Fibroblast of skin of left quadriceps (primary cell): ENCODE measurements at places on chromosomes 5 and 9.

GRCh38 chr9:15101095-15101494 is 190.9 kb upstream of the FREM1 start:
- DNase-seq, result peak; percentile 37

GRCh38 chr5:139068060-139068459 is 130.1 kb downstream of the SIL1 start:
- no peak for DNase-seq

- DNase-seq, result no peak
Measured at GRCh38 chr5:159854916-159855315, 61.4 kb upstream of the ADRA1B start.

DNA sequence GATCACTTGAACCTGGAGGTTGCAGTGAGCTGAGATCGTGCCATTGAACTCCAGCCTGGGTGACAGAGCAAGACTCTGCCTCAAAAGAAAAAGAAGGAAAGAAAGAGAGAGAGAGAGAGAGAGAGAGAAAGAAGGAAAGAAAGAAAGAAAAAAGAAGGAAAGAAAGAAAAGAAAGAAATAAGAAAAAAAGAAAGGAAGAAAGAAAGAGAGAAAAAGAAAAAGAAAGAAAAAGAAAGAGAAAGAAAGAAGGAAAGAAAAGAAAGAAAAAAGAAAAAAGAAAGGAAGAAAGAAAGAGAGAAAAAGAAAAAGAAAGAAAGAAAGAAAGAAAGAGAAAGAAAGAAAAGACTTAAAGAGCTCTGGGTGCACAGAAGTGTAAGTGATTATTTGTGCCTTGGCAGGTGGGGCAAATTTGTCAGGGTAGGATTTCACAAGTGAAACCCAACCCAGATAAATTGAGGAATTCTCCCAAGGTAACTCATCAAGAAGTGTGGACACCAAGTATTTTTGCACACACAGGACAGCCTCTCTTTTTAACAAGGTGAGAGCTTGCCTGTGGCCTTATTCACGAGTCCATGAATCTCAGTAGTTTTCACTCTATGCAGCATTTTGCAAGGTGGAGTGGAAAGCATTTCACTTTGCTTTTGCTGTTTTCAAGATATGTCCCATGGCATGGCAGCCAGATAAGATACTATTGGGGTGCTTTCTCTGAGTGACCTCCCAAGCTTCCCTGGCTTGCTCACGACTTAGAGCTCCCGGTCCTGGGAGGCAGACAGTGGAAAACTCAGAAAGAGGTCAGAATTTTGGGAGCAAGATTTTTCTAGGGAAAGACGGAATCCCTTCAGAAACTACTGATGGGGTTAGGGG is 57.8 kb downstream of the C9orf153 start:
- DNase-seq, result no peak

DNA sequence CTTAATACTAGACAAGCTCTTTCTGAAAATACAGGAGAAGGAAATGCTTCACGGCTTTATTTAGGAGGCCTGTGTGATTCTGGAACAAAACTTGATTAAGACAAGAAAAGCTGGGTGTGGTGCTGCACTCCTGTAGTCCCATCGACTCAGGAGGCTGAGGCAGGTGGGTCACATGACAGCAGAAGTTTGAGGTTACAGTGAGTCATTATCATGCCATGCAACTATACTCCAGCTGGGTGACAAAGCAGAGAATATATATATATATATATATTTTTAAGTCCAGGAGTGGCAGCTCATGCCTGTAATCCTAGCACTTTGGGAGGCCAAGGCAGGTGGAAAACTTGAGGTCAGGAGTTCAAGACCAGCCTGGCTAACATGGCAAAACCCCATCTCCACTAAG is 33.1 kb upstream of the SPIN1 start:
- no peak for DNase-seq

- DNase-seq, result no peak
Measured at GRCh38 chr5:124602925-124603650, 143.4 kb downstream of the ZNF608 start.

DNA sequence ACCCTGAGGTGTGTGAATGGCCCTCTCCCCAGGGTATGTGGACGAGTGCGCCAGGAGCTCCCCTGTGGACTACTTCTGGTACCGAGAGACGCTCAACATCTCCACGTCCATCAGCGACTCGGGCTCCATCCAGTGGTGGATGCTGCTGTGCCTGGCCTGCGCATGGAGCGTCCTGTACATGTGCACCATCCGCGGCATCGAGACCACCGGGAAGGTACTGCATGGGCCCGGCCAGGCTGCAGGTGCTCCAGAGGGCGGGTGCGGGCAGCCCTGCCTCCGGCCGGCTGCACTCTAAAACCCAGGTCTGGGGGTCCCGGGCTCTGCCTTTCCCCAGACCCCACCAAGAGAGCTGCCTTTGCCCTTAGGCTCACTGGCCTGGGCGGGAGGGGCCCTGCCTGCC is 10.9 kb downstream of the SLC6A19 start:
- DNase-seq, result no peak

- no peak for DNase-seq
Measured at GRCh38 chr5:129124608-129125007, 30.1 kb downstream of the ISOC1 start.

GRCh38 chr9:70085241-70085640 is 41.6 kb downstream of the MAMDC2 start:
- DNase-seq, result peak; percentile 15

GRCh38 chr9:129748249-129748648 is 4.6 kb downstream of the PTGES start:
- DNase-seq, result no peak

DNA sequence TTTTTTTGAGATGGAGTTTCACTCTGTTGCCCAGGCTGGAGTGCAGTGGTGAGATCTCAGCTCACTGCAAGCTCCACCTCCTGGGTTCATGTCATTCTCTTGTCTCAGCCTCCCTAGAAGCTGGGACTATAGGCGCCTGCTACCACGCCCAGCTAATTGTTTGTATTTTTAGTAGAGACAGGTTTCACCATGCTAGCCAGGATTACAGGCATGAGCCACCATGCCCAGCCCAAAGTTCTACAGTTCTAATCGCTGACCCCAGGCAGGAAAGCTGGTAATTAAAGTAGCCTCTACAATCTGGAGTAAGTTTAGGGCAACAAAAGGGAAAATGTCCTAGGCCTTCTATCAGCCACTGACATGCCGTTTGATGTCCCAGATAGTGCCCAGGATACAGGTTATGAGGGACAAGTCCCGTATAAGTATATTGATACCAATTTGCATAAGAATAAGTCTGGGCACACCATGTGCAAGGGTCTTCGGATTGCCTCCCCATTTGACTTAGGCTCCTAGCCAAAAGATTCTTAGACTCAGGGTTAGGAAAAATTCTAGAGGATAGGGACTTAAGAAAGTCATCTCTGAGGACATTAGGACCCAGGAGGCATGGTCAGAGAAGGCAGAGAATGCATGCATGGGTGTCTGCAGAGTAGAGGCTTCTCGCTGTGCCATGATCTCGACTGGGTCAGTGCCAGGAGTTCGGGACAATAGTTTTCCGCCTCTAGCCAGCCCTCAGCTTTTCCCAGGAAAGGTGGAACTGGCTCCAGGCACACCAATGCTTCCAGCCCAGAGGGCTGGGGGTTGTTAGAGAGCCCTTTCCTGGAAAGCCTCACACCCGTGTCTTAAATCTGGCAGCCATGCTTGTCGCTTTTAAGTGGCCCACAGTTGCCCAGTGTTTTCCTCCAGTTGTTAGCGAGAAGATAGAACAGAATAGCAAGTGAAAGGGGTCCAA is 1111.1 kb downstream of the TAF11L14 start:
- no peak for DNase-seq

- DNase-seq, result no peak
Measured at GRCh38 chr5:171484460-171484899, 65.0 kb downstream of the FGF18 start.

- DNase-seq, result no peak
Measured at GRCh38 chr5:150731669-150732242, 27.1 kb downstream of the DCTN4 start.

DNA sequence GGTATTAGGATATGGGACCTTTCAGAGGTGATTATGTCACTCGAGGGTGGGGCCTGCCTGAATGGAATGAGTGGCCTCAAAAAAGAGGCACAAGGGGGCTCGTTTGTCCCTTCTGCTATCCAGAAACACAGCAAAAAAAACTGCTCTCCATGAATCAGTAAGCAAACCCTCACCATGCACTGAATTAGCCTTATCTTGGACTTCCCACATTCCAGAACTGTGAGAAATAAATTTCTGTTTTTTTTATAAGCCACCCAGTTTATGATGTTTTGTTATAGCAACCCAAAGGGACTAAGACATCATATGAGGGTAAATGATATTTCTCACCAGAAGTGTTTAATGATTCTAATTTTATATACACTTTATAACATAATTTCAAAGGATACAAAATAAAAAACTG is 476.6 kb upstream of the EDIL3 start:
- no peak for DNase-seq

DNA sequence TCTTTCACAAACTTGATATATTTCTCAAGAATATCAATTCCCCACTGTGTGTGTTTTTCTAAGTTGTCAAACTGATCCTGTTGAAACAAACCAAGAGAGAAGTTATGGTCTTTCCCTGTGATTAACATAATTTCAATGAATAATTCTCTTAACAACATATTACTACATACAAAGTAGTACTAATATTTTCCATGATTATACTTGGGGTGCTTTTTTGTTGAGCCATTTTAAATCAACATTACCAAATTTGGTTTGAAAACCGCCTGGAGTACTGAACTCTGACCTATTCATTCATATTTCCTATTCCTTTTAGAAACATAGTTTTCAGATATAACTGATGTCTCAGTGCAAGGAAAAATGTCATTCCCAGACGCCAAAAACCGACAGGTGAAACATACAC is 48.1 kb downstream of the FNBP1 start:
- no peak for DNase-seq

DNA sequence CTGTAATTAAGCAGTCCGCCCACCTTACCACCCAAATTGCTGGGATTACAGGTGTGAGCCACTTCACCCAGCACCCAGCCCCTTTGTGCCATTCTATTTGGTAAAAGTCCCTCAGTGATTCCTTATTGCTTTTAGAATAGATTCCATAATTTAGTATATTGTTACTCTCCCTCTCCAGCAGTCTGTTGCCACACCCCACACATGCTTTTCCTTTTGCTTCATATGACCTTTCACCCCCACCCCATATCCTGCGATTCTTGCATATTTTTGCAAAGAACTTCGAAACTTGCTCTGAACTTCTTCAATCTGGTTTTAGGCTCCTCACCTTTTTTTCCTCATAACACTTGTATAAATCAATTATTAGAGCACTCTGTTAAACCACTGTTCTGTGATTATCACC is 100.2 kb downstream of the MTREX start:
- DNase-seq, result no peak

DNA sequence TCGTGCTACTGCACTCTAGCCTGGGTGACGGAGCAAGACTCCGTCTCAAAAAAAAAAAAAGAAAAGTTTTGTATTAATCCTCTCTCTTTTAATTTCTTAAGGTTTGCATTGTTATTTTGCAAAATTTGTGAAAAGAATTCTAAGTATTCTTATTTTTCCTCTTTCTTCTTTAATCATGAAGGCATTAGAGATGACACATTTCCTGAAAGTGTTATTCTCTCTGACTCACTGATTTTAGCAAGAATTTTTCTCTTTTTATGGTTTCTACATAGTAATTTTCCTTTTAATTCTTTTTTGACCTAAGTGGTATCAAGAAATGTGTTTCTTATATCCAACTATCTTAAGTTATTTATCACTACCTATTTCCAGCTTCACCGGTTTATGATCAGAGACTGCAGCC is 78.0 kb downstream of the NSUN2 start:
- no peak for DNase-seq

DNA sequence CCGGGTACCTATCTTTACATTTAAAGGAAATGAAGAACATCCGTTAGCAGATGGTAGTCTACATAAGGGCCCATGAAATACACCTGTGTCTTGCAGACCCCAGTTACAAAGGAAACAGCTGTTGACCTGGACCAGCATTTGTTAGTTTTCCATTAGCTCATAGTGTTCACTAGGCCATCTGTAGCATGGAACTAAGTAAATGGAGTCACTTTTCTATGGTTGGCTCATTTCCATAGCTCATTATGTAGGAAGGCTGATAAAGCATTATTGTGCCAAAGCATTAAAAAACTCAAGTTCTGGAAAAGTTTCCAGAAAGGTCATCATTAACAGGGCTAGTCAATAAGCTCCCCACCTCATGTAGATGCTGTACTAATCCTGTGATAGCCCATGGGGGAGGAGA is 62.1 kb downstream of the PCSK1 start:
- DNase-seq, result no peak

DNA sequence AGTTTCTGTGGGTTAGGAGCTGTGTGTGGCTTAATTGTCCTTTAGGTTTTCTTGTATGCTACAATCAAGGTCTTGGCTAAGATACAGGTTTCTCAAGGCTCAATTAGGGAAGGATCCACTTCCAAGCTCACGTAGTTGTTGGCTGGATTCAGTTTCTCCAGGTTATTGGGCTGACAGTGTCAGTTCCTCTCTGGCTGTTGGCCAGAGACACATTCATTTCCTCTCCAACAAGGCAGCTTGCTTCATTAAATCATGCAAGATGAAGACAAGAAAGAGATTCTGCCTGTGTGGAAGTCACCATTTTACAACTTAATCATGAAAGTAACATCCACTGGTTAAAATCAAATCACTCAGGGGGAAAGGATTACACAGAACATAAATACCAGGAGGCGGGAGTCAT is 275.7 kb upstream of the KIF2A start:
- no peak for DNase-seq

GRCh38 chr5:116037236-116037822 is 5.1 kb downstream of the ARL14EPL start:
- no peak for DNase-seq

- DNase-seq, result no peak
Measured at GRCh38 chr9:133210609-133211008, 1.6 kb upstream of the OBP2B start.
